ENCODE measurements at places on chromosomes 16 and 17. TPM values are rescaled to one million over a fixed set of nuclear protein-coding genes. Genes with fewer than 3 reads are reported as not detected.

Gene LGALS9B
- total RNA-seq = not detected

DNA sequence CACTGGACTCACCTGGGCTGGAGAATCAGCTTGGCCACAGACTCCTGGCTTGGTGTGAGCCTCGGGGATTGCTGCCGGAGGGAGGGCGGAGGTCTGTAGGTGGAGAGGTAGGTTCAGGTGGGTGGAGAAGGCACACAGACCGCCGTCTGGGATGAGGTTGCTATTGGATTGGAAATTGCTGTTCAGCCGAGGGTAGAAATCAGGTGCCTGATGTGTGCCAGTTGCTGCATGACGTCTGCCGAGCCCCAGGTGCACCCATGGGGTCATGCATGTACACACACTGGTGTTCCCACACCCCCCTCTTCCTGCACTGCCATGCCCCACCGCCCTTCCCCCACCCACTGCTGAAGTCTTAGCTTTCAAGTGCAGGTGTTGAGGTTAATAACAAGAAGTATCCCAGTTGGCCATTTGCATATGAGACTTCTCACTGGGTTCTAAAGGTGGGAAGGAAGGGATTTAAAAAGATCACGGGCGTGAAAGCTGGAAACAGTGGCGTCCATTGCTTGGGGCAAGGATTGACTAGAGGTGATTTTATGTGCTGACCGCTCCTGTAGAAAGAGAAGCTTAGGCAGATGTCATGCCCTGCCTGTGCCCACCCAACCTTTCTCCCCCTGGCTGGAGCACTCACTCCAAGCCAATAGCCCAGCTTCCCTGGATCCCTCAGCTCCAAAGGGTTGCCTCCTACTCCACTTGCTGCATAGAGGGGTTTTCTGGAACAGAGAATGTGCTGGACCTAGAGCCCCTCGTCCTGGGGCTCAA lies 193.6 kb downstream of the CCDC182 start:
- DNase-seq = no peak

GRCh38 chr17:80892019-80892855 lies 99.4 kb upstream of the CHMP6 start:
- no peak for DNase-seq

- DNase-seq = no peak
These were observed 2.0 kb downstream of the TBC1D10B start for GRCh38 chr16:30368122-30368791.

- DNase-seq = no peak
These were observed 7.4 kb downstream of the FAM171A2 start for GRCh38 chr17:44356241-44356640.

Measured in glutamatergic neuron (in vitro differentiated cells).